ENCODE measurements at places on chromosomes 7 and 10.

- DNase-seq, result no peak
Measured at GRCh38 chr7:136062625-136063325, 85.6 kb upstream of the MTPN start.

GRCh38 chr10:2130705-2131305 lies 393.5 kb upstream of the ADARB2 start:
- no peak for DNase-seq

GRCh38 chr7:39609113-39609934 lies 14.0 kb upstream of the RALA start:
- no peak for DNase-seq

DNA sequence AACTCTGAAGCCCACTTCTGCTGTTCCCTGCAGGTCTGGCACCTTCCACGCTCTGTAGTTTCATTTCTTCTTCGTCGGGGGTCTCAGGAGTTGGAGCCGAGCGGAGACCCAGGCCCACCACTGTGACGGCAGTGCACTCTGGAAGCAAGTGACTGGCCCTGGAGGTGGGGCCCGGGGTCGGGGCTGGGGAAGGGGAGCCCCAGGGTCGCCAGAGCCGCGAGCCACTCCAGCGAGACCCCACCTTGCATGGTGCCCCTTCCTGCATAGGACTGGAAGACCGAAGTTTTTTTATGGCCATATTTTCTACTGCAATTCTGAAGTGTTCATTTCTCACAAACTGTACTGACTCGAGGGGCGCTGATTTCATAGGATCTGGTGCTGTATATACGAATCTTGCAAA lies 172.8 kb downstream of the CCDC3 start:
- DNase-seq, result no peak

- no peak for DNase-seq
Measured at GRCh38 chr10:68348265-68348741, 15.6 kb upstream of the PBLD start.

DNA sequence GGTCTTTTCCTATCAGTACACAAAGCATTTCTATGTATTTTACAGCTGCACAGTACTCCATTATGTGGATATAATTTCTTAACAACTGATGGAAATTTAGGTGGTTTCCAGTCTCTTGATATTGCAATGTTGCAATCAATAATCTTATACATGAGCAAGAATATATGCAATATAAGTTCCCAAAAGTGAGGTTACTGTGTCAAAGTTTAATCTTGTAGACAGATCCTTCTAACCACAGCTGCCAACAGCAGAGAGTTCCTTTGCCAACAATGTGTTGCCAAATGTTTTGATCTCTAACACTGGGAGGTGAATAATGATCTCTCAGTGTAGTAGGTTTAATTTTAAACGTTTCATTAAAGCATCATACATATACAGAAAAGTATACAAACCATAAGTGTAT lies 54.5 kb downstream of the CUL2 start:
- DNase-seq, result no peak

DNA sequence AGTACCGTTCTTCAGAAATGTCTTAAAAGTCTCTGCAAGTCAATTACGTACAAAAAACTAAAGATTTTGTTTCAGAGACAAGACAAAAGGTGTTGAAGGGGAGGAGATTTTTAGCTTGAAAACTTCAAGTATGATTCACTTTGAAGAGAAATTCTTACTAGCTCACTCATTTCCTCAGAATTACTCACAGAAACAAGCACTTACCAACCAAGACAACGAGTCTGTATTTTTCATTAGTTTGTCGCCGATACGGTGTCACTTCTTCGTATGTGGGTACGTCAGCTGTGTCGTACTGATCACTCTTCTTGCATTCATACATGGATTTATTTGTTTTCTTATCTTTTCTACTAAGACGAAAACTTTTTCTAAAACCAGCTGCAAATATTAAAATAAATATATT lies 90.6 kb upstream of the ODAD2 start:
- no peak for DNase-seq

DNA sequence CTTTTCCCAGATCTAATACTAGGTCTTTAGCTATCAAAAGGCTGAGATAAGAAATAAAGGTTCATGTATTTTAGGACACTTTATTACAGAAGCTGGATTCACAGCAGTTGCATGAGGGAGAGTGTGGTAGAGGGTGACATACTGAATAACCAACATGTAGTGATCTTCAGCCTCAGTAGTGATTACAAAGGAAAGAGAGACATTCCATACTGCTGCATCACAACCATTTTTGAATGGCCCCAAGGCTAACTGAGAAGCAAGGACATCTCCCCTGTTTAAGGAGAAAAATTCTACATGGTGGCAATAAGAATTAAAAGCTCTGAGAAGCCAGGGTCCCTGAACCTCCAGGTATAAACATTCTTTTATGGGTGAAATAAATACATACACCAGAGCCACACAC lies 35.3 kb downstream of the COG5 start:
- DNase-seq, result no peak

DNA sequence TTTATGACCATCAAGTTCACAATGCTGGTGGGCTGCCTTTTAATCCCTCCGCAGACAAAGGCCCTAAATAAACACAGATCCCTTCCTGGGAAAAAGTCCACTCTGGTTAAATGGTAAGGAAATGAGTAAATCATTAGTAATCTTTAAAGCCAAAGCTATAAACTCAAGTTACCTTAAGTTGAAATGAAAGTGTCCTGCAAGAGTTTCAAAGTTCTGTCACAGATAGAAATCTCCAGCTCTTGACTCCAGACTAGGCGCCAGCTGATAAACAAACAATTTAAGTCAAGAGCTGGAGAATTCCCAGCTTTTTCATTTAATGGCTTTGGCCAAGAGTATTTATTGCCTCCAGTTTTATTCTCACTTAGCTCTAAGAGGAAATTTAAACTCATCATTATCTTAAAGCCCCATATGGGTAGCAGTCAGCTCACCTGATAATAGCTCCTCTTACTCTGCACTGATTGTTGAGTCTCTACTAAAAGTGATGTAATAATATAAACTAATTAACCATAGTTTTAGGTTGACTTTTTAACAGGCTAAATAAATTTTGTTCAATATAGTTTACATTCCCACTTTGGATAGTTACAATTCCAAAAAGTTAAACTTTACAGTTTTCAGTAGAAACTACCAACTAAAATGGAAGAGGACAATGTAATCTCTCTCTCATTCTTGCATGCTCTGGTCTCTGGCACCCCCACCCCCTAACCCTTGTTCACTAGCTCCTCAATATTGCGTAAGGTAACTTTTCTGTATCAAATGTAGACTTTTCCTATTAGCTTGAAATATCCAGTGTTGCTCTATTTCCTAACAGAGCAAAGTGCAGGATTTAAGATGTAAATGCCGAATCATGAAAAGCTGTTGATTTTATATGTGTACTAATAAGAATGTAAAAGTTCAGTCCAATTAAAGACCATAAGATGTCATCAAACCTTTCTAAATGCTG lies 56.1 kb downstream of the HIBADH start:
- no peak for DNase-seq

DNA sequence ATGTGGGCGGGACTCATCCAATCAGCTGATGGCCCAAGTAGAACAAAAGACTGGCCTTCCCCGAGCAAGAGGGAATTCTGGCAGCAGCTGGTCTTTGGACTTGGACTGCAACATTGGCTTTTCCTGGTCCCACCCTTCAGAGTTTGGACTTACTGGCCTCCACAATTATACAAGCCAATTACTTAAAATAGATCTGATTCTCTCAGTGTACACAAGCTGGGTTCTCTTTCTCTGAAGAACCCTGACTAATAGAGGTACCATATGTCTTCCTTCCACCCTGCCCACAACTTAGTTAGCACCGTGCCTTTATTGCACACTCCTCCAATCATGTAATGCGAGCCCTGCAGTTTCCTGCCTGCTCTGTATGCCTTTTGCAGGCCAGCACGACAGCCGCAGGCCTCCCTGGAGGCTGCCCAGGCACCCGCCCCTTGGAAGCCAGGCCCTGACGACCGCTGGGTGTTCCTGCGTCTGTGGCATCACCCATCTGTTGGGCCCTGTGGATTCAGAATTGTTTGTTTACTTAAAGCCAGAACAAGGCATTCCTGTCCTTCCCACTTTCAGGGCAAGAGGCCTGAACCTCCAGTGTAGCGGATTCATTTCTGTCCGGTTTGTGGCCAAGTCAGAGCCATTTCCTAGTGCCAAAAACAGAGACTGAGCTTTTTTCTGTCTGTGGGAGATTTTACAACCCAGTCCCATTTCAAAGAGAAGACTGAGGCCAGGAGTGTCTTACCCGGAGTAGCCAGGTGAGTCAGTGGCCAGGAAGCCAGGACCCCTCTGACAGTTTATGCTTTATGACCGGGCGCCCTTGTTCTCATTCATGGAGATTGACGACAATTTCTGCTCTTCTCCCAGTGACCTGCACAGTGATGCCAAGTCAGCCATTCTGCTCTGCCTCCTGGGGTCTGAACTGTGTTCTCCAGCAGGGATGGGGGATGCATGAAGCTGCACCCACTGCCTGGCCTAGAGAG lies 968 bp upstream of the INMT start:
- no peak for DNase-seq
